ENCODE measurements at places on chromosomes 7 and 10.
A peak's percentile ranks its signal among the peaks of the same experiment; 100 is the strongest.

- DNase-seq = no peak
Measured at GRCh38 chr7:17279061-17279460, 19.4 kb upstream of the AHR start.

- peak; percentile 48 for DNase-seq
Measured at GRCh38 chr10:68348265-68348741, 15.6 kb upstream of the PBLD start.

GRCh38 chr7:32072397-32072796 is 2.2 kb upstream of the PDE1C start:
- DNase-seq = no peak

DNA sequence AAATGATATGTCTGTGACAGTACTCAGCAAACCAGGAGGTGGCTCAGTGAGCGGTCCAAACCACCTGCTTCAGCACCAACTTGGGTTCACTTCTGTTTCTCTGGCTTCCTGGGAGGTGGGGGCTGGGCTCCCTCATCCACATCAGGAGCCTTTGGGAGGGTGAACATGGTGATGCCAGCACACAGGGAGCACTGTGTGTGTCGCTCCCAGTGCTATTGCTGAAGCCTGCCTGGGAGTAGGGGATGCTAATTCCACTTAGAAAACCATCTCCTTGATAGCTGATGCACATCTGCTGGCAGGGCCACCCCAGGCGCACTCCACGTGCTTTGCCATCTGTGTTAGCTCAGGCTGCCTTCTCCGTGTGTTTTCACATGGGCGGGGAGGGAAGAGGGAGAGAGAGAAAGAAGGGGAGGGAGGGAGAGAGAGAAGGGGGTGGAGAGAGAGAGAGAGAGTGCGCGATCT is 58.0 kb downstream of the RAMP3 start:
- no peak for DNase-seq

DNA sequence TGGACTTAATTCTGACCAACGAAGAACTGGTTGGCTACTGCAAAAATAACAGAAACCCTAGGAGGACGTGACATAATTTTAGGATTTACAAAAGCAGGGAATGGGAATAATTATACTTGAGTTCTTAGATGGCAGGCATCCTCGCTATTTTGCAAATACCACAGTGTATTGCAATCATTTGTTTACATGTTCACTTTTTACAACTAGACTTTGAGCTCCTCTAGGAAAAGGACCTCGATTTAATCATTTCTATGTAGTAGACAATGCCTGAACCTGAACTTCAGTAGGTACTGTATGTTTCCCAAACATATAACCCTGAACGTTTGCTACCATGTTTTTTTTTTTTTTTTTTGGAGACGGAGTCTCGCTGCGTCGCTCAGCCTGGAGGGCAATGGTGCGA is 137.7 kb downstream of the CNOT4 start:
- no peak for DNase-seq

DNA sequence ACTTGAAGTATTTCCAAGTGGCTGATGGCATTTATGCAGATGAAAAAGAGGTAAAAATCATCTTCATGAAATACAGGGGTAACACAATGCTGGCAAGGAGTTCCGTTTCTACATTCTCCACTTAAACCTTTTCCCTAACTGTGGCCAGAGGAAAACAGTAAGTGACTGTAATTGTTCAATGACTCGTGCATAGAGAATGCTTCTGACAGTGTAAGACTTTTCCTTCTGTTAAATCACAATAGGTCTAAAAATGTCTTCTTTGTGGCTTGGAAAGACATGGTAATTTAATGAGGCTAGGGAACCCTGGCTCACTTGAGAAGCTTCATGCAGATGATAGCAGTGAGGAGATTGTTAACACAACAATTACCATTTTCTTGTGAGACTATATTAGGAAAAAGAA is 50.3 kb upstream of the RSU1 start:
- no peak for DNase-seq

GRCh38 chr7:80907141-80907601 is 11.7 kb downstream of the SEMA3C start:
- DNase-seq = no peak

DNA sequence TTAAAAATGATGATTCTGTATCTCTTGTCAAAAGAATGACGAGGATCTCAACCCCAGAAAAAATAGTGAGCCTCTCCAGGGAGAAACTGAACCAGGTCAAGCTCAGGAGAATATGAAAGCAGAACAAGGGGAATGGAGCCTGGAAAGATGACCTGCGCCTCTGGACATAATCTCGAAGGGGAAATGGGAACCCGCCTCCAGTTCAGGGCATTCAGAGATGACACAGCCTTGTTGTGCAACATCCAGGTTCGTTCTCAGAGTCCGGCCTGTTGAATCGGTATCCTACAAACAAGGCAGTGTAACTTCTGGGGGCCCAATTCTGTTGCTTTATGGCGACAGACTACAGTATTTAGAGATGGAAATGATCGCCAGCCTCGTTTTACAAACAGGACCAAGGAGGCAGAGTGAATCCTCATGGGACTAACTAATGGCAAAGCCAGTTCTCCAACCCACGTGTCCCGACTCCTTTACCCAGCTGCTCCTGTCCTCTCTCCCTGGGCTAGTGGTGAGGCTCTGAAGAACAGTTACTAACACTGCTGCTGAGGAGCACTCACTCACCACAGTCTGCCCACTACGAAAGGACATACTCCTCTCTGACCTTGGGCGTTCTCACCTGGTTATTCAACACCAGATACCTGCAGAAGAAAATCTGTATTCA is 67.6 kb downstream of the JAZF1 start:
- DNase-seq = no peak

DNA sequence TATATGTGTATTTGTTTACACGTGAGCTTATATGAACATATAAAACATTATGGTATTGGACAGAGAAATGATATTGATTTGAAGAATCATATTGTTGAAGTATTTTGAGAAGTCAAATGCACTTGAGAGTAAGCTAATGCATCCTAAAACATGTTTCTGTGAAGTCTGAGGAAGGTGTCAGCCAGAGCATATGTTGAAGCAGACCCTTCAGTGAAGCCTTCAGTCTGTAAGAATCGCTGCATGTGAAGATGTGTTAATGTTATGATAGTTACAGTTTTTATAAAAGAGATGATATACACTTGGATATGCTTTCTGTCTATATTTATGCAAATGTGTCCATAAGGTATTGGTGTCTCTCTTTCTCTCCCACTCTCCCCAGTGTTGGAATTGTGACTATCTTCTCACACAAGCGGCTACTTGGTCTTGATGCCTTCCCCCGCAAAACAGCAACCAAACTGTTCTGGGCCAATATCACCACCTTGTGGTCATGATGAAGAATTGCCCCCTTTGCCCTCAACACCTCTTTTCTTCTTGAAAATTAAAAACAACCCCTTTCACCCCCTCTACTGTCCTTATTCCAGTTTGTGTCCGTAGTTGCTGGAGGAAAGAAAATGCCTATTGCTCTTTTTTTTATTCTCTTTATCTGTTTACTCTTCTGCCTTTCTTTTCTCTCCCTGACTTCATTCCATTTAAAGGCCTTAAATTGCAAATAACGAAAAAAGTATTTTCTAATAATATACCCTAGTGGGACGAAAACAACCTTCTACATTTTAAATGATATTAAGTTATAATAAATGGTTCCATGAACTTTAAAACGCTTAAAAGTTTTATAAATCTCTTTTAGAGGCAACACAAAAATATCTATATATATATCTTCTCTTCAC is 64.9 kb downstream of the IKZF1 start:
- peak; percentile 81 for DNase-seq

- DNase-seq = no peak
Measured at GRCh38 chr10:122492999-122493481, 31.7 kb downstream of the HTRA1 start.

DNA sequence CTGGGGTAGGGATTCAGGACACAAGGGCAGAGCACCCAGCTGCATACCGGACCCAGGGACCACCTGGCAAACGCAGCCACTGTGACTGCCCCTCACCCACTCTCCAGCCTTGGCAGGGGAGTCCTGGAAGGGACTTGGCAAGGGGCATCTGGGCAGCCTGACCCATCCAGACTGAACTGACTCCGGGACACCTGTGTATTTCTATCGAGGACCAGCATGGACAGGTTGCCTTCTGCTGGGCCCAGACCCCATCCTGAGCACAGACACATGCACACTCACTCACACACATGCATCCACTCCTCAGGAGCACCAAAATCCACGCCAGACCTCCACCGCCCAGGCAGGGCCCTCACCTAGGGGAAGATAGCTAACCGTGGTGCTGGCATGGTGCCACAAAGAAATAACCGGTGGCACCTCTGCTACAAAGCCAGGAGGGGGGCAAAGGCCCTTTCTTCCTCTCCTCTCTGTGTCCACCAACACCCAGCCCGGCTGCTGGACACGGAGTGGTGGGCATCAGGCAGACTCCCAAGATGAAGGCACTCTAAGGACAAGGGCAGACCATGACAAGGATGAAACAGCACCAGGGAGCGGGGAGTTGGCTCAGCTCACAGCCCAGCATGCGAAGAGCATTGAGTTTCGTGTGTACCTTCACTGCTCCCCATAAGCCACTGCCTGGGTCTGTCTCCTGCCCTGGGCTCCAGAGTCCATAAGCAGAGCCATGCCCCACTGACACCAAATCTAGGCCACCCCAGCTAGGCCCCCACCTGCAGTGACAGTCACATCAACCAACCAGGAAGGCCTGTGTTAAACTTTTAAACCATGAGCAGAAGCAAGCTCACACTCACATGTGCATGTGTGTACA is 35.3 kb downstream of the KCNH2 start:
- DNase-seq = no peak

DNA sequence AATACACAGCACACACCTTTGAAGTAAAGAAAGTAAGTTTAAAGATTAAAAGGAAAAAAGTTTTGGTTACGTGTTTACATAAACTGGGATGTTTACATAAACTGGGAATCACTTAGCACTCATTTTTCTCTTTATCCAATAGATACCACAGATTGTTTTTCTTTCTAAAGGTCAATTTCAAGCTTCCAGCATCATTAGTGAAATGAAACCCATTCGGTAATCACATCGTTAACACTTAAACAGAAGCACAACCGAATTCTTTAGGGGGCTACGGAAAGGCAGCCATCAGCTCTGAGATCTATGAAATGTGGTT is 1.1 kb downstream of the ODAD2 start:
- DNase-seq = no peak

DNA sequence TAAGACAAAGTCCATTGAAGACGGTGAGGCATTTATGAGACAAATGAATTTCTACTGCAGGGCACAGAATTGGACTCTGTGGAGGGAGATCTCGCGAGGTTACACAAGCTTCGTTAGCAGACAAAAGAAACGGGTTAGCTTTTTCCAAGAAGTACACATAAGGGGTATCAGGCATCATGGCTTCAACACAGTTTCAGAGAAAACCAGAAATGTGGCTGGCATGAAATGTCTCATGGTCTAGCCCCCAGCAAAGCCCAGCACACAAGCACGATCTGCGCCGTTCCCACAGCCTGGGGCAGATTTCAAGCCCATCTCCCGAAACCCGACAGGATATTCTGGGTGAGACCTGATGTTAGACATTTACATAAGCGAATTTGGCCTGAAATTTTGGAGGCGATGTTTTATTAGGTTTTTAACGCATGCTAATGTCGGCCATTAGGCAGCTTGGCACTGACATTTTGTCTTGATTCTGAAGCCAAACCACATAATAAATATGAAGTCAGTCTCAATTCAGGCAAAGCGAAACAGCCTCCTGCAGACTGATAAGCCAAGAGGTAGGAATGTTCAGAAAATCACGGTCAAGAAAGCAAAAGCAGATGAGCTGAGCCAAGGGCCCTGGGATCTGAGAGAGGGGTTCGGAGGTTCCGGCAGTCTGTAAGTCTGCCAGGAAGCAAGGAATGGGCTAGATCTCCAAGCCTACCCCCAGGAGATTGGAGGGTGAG is 240.5 kb downstream of the PRPF18 start:
- no peak for DNase-seq

- peak; percentile 62 for DNase-seq
Measured at GRCh38 chr7:24965831-24966708, 13.9 kb downstream of the OSBPL3 start.
